ENCODE measurements at places on chromosomes 6 and 20. TPM values are rescaled to one million over a fixed set of nuclear protein-coding genes. Genes with fewer than 3 reads are reported as not detected.

TSPO2 gene
- polyA plus RNA-seq, result 0.45 TPM

STX11 gene
- 1.00 TPM for polyA plus RNA-seq

MOXD1 gene
- polyA plus RNA-seq, result 174 TPM

PRSS35 gene
- 42.8 TPM for polyA plus RNA-seq

TPBG gene
- polyA plus RNA-seq, result 23.1 TPM

AKAP7 gene
- polyA plus RNA-seq, result 17.1 TPM

SLC25A27 gene
- 35.1 TPM for polyA plus RNA-seq

HLA-DQA1 gene
- polyA plus RNA-seq, result 3.6 TPM

SLC24A3 gene
- polyA plus RNA-seq, result 4.5 TPM

GTSF1L gene
- polyA plus RNA-seq, result not detected

DNA sequence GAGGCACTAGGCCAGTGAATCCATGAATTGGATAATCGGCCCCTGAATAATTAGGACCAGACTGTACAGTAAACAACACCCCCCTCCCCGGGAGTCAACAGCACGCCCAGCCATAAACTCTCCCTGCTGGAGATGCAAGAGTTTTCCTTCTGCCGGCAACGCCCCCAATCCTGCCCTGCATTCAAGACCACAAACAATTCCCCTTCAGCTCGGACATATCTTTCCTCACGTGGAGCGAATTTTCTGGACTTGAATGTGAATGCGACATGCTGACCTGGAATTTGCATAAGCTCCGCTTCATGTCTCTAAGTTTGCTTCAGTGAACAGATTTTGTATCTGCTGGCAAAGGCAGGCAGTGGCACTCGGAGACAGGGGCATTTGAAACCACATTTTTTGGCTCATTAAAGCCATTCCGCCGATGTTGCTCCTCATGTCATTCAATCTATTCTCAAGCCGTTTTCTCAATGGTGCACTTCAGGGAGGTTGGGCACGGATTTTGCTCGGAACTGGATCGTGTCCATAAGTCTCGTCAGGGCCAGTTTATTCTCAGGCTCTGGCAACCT is 38.0 kb upstream of the GMPR start:
- DNase-seq, result no peak

DNA sequence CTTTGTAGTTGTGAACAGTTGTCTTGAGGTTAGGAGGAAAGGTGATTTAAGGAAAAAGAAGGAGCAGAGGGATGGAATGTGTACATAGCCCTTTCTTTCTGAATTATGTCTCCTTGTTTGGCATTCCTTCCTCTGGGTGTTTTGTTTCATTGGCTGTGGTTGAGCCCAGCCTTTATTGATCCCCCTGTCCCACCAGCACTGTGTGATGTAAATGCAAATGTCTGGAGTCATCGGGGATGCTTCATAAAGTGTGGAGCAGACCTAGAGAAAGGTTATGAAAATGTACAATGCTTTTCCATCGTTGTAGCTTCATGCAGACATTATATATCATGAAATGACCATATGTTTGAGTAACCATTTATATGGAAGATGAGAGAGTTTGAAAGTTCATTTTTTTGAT is 164.5 kb downstream of the PLCB1 start:
- no peak for DNase-seq

DNA sequence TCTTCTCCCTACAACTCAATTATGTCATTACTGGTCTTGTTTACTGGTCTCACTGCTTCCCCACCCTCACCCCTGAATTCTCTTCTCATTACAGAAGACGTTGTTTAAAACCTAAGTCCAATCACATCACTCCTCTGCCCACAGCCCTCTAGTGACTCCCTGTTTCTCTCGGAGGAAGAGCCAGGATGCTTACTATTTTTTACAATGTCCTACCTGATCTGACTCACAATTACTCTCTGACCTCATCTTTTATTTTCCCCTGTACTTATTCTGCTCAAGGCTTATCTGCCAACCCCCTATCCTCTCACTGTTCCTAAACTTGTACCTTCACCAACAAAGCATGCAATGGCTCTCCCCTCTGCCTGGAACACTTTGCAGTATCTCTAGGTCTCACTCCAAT is 400.4 kb upstream of the PTCHD4 start:
- no peak for DNase-seq

DNA sequence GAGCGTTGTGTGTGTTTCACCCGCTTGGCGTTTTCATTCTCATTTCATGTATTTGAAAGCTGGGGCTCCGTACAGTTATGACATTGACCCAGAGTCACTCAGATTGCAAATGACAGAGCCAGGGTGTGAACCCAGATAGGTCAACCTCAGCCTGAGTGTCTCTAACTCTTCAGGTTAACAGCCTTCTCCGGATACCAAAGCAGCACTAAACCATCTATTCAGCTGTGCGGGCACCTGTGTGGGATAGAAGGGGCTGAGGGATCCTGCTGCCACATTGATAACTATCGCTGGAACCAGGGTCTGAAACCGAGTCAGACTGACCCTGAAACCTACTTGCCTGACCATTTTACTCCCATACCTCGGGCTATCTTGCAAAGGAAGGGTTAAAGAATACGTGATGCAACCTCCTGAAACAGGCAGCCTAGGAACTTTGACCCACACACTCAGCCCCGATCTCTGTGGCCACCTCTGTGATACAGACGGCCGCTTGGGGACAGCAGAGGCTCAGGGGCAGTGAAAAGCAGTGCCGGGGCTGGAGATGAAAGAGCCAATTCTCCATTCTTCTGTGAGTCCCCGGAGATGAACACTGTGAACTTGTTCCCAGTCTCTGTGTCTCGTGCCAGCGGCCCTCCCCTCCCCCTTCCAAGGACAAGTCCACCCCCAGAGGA is 233.5 kb upstream of the QKI start:
- peak; percentile 25 for DNase-seq

- no peak for DNase-seq
These were observed 98.7 kb downstream of the ERMARD start for GRCh38 chr6:169850154-169850553.

GRCh38 chr6:2216794-2217383 is 28.5 kb downstream of the GMDS start:
- no peak for DNase-seq

GRCh38 chr6:94177429-94177828 is 758.1 kb upstream of the EPHA7 start:
- no peak for DNase-seq

DNA sequence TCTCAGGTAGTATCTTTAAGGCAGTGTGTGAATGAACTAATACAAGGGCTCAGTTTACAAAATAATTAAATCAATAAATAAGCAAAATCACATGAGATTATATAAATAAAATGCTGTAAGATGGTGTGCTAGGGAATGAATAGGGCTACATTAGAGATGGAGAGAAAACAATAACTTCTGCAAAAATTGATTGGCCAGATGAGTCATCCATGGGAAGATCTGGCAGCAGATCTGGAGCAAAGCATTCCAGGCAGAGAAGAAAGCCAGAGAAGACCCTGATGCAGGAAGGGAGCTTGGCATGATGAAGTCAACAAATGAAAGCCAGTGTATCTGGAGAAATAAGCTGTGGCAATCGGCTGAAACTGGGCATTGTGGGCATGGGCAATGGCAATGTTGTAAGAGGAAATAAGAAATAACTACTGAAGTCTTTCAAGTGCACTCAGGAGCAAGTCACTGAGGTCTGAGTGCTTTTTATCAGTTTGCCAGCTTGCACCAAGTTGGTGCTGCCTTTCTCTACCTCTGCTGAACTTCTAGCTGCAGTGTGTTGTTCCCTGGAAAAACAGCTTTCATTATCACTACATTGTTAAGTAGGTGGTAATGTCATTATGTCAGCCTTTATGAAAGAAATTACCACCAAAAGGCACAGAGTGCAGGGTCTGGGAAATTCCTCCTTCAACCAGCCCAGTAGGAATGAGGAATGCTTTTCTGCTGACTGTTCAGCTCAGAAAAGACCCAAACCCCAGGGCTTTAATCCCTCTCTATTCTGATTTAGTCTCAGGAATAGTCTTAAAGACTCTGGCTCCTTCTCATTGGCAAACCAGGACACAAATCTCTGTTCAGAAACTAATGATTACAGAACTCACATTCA is 231.6 kb downstream of the HTR1B start:
- no peak for DNase-seq

DNA sequence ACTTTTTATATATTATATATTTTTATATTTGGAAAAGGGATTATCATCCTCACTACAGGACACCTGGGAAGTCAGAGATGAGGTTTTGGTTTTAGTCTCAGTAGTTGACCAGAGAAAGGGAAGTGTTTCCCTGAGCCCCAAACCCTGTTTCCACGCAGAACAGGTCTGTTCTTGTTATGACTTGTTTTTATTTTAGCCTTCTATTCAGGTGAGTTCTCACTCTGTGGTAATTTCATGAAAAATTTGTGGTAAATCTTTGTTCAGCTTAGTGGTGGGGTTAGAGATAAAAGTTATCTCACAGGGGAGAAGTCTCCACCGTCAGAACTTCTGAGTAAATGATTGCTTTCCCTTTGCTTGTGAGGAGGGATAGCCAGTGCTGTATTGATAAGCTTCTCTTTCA is 224.9 kb downstream of the FARS2 start:
- DNase-seq, result no peak

DNA sequence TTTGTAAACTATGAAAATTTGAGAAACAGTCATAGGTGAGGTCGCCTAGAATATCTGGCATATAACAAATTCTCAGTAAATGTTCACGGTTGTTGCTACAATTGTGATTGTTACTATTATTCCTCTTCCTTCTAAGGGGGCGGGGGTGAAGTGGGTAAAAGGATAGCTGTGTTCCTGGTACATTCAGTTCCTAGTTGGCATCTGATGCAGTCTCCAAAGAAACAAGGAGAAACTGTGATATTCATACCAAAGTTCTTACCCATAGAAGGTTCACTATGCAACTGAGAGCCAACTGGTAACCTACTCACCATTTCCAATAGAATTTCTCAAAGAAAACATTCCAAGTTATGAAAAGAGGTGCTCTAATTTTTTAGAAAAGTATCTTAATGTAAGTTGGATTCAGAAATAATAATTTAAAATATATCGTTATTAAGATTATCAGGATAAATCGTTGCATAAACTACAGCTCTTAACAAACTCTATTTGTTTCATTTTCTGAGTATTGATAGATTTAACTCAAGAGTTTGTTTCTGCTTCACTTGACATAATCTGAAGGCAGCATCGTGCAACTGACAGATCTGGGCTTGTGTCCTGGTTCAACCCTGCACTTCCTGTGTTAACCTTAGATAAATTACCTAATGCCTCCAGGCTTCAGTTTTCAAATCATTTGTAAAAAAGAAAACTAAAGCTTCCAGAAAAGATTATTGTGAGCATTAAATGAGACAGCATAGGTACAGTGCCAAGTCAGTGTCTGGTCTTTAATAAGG is 13.3 kb upstream of the MAP7 start:
- no peak for DNase-seq

DNA sequence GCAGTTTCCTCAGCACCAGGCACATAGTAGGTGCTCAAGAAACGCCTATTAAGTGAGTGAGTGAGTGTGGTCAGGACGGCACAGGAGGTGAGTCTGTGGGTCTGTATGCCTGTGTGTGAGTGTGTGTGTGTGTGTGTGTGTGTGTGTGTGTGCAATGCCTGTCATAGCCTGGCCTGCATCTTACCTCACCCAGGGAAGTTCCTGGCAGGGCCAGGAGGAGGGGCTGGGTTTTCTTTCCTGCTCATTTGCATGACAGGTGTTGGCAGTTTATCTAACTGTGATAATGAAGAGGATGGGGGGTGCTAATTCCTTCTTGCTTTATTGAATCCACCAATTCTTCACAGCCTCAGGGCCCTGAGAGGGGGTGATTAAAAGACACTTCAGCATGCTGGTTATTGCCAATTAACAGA is 146.7 kb upstream of the MLN start:
- DNase-seq, result no peak

DNA sequence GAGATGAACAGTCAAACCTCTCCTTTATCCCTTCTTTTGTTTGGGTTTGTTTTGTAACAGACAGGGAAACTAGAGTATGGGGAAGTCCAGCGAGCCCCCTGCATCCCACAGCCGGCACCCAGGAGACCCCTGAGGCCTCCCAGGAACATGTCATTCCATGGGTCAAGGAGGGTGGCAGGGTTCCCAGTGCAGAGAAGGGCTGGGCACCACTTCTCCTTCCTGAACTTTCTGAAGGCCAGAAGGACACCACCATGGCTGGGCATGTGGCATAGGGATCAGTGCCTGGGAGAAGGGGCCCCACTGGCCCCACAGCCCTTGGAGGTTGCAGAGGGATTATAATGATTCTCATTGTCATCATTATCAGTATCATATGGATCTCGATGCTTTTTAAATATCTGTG is 13.9 kb upstream of the CST7 start:
- no peak for DNase-seq

DNA sequence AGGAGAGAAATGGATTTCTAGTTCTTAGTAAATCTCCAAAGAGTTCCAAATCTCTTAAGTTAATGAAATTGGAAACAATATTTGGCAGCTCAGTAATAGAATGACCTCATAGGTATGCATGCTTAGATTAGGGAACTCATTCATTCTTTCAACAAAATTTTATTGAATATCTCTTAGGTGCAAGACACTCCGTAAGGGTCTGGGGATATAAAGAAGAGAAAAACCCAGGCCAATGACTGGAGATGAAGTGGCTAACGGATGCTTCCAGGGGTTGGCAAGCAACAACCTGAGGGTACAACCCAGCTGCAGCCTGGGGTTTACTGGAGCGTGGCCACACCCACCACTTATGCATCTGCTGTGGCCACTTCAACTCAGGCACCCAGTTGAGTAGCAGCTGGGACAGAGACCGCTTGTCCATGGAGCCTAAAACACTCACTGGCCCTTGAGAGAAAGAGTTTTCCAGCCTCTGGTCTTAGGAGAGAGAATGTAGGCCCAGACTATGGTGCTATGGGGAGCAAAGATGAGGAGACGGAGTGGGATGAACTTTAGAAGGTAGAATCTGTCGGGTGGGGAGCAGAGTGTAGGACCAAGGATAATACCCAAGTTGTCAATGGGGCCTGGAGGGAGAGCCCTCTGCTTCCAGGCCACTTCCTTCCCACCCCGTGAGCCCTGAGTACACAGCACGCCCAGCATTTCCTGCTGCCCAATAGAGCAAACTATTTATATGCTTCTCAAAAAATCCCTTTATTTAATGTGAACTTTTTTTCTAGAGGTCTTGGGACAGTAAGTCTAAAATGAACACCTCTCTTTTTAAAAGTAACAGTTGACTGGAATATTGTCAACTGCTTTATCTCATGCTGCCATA is 46.8 kb upstream of the PXDC1 start:
- no peak for DNase-seq

DNA sequence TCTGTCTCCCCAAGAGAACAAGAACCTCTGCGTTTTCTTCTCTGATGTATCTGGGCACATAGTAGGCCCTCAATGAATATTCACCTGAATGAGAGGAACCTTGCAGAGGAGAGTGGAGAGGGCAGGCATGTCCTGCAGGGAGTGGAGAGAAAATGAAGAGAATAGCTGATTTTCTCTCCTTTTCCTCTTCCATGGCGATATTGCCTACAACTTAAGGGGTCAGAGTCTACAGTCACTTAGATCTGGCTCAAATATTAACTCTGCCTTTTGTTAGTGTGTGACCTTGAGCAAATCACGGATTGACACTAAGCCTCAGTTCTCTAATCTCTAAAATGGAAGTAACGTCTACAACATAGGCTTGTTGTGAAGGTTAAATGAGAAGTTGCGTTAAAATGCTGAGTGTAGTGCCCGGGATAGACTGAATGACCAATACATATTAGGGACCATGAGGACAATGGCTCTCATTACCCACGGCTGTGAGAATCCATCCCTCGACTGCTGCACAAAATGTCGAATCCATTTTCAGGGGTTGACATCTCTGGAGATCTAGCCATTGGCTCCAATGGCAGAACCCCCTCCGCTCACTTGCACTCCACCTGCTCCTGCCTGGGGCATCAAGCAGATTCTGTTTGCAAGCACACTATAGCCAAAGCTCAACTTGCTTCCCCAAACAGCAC is 14.8 kb downstream of the CD83 start:
- no peak for DNase-seq

- no peak for DNase-seq
These were observed 59.6 kb upstream of the ZFP64 start for GRCh38 chr20:52251136-52251700.

GRCh38 chr6:170000071-170000843 is 248.8 kb downstream of the ERMARD start:
- no peak for DNase-seq
